Activated naive CD8-positive, alpha-beta T cell treated with anti-CD3 and anti-CD28 coated beads, Interleukin-2, amount 50 U/mL, for 16 hours (primary cell): ENCODE measurements at places on chromosomes 5 and 9.

DNA sequence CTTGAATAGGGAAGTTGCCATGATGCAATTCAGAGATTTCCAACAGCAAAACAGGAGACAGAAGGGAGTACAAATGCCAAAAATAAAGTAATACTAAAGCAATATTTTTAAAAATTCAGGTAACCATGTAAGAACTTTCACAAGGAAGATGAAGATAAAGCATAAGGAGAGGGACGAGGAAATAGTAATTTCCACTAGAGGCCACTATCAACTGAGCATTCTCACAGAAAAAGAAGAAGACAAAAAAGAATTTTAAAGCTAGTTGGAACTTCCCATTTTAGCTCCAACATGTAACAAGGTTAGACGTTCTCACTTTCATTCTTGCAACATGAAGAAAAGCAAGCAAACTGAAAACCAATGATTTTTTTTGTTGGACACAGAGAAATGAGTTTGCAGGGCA, 779.9 kb upstream of the CDH6 start:
- no peak for DNase-seq

DNA sequence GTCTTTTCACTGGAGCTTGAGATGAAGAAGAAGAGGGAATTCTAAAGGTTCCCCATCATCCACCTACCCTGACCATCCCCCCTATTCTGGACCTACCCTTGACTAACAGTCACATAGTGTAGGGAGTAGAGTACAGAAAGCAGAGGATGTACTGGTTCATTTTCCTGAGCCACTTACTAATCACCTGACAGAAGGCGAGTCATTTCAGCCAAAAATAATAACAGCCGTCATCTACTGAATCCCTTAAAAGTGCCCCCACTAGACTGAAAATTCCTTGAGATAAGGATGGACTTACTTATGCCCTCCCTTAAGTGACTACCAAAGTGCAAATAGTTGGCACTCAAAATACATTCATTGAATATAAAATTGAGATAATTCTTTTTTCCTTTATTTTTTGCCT, 112.2 kb downstream of the FOXD1 start:
- DNase-seq = no peak

DNA sequence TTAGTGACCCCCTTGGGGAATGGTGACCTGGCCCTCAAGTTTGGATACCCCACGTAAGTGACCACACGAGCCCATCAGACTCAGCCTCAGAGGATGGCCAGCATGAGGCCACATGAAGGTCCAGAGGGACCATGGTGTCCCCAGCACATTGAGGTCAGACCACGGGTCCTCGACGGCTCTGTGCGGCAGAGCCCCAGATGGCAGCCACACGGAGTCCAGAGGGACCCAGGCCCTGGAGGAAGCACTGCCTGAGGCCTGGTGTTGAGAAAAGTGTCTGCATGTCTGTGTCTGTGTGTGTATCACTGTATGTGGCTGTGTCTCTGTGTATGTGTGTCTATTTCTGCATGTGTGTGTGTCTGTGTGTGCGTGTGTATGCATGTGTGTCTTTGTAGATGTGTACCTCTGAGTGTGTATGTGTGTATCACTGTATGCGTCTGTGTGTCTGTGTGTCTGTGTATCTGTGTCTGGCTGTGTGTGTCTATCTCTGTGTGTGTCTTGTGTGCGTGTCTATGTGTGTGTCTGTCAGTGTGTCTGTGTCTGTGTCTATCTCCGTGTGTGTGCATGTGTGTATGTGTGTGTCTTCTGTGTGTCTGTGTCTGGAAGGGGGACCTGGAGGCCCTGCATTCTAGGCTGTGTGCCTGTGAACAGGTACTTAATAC, 992 bp downstream of the LCNL1 start:
- DNase-seq = no peak

DNA sequence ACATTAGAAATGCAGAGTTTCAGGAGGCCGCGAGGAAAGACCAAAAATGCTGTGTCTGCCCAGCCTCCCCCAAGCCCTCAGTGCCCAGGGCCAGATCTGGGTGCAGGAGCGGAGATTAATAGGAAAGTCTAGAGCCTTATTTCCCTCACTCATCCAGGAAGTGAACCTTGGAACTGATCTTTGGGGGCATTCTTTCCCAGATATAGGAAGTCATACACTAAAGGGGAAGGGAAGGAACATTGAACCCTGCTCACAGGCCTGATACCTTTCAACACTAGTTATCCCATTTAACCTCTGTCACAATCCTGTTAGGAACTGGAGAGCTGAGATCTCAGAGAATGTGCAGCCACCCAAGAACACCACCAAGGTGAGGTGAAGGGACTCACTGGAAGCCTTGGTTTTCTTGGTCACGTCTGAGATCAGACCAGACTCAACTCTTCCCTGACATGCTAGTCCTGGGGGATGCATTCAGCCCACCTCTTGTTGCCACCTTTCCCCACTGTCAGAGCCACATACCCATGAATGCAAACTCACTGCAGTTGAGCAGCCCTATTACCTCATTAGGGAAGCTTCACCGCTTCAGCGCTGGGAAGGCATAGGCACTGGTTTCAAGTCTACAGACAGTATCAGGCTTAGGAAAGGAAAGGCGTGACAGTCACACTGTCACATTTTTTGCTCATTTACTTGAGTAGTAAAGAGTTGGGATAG, 95.0 kb downstream of the KIAA1958 start:
- DNase-seq = no peak

DNA sequence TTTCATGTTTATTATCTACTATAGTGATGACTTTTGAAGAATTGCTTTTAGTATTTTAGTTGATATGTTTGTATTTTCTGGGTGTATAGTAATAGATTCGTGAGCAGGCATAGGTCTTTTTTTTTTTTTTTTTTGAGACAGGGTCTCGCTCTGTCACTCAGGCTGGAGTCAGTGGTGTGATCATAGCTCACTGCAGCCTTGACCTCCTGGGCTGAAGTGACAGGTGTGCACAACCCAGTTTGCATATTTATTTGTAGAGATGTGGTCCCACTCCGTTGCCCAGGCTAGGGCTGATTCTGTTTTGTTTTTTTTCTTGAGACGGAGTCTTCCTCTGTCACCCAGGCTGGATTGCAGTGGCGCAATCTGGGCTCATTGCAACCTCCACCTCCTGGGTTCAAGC, 11.9 kb downstream of the ERBIN start:
- no peak for DNase-seq

DNA sequence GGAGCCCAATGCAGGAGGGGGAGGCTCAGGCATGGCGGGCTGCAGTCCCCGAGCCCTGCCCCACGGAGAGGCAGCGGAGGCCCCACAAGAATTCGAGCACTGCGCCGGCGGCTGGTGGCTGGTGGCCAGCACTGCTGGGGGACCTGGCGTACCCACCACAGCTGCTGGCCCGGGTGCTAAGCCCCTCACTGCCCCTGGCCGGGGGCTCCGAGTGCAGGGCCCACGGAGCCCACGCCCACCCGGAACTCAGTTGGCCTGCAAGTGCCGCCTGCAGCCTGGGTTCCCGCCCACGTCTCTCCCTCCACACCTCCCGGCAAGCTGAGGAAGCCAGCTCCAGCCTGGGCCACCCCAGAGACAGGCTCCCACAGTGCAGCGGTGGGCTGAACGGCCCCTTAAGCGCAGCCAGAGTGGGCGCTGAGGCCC, 780.3 kb downstream of the DTWD2 start:
- no peak for DNase-seq

- DNase-seq = no peak
Observed at GRCh38 chr5:9197881-9198260, 348.0 kb downstream of the SEMA5A start.

GRCh38 chr9:82208741-82209450, 220.3 kb downstream of the SPATA31D1 start:
- DNase-seq = no peak

- no peak for DNase-seq
Observed at GRCh38 chr5:127055880-127056653, 17.2 kb downstream of the C5orf63 start.

- DNase-seq = no peak
Observed at GRCh38 chr5:11922394-11922793, 18.1 kb upstream of the CTNND2 start.
